ENCODE measurements at places on chromosomes 7 and 10.

DNA sequence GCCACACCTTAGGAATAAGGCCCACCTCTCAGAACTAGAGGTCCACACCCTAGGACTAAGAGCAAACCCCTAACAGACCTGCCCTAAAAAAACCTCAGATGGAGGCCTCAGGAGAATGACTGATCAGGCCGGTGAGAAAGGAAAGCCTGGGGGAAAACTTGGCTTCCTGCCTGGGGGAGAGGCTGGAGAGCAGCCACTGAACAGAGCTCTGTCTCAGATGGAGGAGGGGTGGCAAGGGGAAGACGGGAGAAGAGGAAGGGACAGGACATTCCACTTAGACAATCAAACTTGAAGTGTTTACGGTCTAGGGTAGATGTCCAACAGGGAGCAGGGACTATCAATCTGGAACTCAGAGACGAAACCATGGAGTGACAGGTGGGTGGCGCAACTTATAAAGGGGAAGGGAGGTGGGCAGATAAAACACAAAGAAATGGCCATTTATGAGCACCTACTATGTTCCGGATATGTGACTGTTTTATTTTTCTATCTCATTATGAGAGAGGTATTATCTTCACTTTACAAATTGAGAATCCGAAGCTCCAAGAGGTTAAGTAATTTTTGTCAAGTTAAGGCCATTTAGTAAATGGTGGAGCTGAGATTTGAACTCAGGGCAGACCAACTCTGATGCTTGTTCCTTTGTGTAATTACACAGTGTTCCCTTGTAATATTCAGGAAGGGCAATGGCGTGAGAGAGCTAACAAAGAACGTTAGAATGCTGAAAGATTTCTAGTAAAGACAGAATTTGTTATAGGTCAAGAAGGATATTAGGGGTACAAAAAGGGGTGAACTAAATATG, 82.6 kb downstream of the DNMBP start:
- no peak for DNase-seq

DNA sequence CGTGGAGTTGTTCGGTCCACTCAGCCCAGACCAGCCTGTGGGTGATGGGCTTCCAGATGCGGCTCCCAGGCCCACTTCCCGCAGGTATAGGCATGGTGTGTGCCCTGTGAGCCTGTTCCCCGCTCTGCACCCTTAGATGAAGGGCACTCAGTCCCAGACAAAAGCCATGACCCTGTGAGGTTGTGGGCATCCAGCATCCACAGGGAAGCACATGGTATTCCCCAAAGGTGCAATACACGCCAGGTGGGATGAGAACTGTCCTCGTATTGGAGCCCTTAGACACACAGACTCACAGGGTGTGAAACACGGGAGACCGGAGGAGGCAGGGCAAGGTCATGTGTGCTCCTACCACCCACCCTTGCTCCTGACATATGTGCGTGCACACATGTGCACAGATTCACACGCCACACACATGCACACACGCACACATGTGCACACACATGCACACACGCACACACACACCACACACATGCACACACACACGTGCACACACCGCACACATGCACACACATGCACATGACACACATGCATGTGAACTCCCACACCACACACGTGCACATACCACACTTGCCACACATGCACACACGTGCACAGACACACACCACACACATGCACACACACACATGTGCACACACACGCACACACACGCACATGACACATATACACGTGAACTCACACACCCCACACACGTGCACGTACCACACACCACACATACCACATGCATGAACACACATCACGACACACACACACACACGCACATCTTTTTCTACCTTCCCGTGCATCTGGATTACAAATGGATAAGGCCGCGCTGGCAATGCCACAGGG, 319.4 kb downstream of the WDR37 start:
- DNase-seq = no peak

DNA sequence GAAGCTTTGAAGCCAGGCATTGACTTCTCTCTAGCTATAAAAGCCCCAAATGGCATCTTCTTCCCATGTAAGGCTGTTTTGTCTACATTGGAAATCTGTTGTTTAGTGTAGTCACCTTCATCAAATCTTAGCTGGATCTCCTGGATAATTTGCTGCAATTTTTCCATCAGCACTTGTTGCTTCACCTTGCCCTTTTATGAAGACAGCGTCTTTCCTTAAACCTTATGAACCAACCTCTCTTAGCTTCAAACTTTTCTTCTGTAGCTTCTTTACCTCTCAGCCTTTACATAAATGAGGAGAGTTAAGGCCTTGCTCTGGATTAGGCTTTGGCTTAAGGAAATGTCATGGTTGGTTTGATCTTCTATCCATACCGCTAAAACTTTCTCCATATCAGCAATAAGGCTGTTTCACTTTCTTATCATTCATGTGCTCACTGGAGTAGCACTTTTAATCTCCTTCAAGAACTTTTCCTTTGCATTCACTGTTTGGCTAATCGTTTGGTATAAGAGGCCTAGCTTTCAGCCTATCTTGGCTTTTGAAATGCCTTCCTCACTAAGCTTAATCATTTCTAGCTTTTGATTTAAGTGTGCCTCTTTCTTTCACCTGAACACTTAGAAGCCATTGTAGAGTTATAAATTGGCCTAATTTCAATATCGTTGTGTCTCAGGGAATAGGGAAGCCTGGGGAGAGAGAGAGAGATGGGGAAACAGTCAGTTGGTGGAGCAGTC, 803.2 kb downstream of the LRMDA start:
- no peak for DNase-seq

DNA sequence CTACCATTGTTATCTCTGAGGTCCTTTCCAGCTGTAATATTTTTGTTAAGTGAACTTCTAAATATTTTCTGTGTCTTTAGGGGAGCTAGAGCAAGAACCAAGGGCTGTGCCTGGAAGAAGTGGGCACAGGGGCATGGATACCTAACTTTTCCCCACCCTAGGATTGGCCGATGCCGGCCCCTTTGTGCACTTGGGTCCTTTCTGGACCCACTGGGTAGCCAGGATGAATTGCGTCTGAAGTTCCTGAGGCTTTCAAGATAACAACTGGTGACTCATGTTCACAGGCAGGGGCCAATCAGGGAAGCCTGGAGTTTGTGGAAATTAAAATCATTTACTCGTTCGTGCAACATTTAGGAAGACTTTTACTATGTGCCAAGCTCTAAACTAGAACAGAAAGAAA, 758 bp downstream of the DPCD start:
- DNase-seq = no peak

DNA sequence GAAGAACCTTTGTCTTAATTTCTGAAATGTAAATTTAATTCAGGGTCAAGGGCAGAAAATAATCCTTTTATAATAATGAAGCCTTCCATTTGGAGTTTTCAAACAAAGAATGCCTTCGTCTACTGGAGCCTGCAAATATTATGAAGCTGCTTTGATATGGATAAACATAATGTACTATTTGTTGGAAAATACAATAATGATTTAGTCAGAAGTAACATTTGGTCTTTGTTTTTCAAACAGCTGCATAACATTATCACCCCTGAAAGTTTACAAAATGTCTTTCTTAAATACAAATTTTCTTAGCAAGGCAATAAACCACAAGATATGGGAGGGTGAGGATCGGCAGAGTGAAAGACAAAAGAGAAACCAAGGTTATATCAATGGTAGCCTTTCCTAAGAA, 41.5 kb downstream of the TMEM26 start:
- DNase-seq = no peak

GRCh38 chr10:102113956-102114857, 6.0 kb downstream of the LDB1 start:
- no peak for DNase-seq

DNA sequence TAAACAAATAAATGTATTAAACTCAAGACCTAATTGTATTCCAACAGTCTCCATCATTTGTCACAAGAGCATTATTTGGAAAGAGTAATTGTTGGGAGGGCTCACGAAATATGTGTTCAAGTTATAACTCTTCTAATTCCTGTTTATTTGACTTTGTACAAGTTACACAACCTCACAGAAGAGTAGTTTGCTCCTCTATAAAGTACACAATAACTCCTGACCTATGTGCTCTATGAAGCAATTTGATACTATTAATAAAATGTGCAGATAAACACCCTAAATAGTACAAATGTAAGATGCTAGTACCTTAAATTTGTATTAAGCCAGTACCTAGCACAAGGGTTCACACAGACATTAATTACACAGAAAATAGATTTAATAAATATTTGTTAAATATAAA, 285.8 kb downstream of the LRRTM3 start:
- no peak for DNase-seq

DNA sequence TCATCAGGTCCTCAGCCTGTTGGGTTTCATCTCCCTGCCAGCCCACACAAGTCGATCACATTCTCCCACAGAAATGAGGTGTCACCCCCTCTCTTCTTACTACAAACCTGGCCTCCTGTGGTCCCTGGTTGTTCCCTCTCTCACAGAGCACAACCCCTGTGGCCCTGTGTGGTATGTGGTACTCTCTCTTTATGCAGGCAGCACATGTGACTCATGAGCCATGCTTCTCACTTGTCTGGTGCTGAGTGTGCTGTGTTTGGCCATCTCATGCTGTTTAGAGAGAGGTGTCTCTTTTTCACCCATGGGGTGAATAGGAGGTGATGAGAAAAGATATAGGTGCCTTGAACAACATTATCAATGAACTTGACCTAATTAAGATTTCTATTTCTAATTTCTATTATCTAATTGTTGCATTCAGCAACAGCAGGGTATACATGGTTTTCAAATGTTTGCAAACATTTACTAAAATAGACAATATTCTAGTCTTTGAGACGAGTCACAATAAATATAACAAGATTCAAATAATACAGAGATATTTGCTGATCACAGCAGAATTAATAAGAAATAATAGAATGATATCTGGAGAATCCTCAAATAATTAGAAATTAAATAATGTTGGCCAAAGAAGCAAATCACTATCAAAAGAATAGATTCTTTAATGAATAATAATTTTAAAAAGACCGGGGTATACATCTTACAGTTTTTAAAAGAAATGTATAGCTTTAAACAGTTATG, 633.8 kb upstream of the IGFBP3 start:
- no peak for DNase-seq

GRCh38 chr10:97543025-97543546, 29.5 kb upstream of the ANKRD2 start:
- DNase-seq = no peak

Measured in GM19239 (cell line).